D341Med (cell line): ENCODE measurements at places on chromosomes 2 and 18.
A peak's percentile ranks its signal among the peaks of the same experiment; 100 is the strongest.

GRCh38 chr2:119256582-119256921 lies 32.9 kb downstream of the STEAP3 start:
- no peak for DNase-seq

- DNase-seq = no peak
Measured at GRCh38 chr18:79460481-79461300, 65.0 kb downstream of the NFATC1 start.

DNA sequence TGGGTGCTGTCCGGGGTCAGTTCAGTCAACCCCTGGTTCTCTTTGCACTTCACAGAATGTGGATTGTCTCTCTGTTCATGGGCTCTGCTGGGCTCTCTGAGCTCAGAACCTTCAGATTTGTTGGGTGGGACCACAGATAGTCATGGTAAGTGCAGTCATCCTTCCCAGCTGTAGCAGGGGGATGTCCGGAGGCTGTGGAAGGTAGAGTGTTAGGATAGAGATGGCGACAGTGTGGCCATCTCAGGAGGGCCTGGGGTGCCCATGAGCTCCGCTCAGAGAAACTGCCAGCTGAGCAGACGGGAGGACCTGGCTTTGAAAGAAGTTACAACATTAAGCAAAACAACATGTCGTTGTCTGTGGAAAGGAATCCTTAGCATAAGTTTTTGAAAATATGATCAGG lies 149.8 kb downstream of the FAM210A start:
- no peak for DNase-seq

GRCh38 chr2:83578405-83578804 lies 880.7 kb downstream of the SUCLG1 start:
- no peak for DNase-seq

- DNase-seq = no peak
Measured at GRCh38 chr2:239159476-239159911, 241.3 kb downstream of the HDAC4 start.

DNA sequence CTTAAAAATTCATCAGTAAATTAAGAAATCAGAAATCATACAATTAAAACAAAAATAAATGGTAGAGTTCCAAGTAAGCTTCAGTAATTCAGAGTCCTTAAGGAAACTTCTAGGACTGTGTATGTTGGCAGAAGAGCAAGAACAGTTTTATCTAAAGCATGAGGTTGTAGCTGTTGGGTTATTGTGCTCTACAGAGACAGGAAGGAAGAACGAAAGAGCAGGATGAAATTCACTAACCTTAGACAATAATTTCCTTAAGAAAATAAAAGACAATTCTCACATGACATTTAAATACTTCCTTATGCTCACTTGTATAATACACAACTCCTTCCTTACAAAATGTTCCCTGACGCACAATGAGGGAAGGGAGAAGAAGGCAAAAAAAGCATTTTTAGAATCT lies 133.4 kb downstream of the STK39 start:
- DNase-seq = no peak

DNA sequence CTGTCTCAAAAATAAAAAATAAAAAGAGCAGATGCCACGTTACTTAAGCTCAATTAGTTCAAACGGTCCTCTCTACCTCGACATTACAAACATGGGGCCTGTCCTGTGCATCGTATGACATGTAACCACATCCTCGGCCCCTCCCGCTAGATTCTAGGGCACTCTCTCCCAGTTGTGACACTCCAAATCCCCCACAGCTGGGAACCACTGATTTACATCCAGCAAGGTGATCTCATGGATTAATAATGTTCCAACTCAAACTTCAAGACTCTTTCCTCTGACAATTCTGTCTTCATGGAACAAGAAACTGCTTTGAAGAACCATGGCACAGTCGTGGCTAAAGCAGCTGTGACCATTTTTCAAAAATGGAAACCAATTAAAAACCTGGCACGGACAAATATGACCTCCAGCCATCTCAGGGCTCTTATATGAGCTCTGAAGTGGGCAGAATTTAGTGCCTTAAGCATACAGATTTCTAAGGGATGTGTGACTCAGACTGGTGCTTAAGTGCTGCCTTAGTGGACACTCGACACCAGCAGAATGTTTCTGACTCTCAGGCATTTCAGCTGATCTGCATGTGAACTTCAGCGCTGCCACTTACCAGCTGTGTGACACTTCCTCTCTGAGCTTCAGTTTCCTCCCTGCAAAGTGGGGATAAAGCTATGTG lies 31.7 kb upstream of the ASAP2 start:
- DNase-seq = no peak

DNA sequence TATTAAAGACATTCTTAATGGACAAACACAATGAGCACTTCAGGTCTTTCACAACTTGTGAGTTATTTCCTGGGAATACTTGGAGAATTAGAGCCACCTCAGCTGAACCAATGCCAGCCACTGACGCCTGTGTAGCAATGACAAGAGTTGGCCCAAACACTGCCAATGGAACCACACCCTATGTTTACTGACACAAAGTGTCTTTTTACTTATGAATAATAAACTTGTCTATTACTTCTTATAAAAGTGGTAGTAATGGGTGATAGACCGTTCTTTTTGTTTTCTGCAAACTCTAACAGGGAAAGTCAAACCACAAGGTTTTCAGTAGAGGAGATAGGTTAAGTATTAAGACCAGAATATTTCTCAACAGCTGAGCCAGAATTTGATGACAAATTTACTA lies 12.5 kb upstream of the CHAC2 start:
- no peak for DNase-seq

DNA sequence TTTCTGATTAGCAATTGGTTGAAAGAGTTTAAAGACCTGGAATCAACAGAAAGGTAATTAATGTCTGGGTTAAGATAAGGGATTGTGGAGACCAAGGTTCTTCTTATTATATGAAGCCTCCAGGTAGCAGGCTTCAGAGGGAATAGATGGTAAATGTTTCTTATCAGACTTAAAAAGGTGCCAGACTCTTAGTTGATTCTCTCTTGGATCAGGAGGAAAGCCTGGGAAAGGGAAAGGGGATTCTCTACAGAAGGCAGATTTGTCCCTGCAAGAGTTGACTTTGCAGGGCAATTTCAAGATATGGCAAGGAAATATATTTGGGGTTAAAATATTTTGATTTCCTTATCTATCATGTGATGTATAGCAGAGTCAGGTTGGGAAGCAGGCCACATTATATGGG lies 153.1 kb upstream of the ARL4C start:
- DNase-seq = no peak

DNA sequence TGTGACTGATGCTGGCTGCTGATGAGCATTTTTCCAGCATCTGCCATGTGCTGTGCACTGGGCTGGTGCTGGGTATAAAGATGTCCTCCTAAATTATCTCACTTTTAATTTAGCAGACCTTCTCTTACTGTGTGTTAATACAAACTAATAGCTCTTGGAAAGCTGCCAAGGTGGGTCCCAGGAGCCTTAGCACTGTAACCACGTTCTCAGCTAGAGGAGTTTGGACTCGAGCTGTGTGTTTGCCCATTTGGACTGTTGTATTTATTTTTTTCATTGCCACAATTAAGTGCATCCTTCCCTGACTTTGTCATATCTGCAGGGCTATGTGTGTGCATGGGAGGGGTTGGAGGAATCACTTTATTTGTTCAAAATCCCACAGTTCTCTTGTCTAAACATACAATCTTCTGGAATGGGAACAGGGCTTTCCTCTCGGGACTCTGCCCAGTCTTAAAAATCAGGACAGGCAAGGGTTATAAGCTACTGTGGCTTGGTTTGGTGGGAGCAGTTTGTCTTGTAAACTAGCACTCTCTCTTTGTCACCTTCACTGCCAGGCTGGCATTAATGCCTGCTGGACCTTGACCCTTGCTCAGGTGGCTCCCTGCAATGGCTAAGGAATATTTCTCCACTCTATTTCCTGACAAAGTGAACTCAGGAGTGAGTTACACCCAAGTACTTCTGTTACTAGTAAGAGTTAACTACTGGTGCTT lies 129.7 kb upstream of the MGAT5 start:
- DNase-seq = peak; percentile 46

- no peak for DNase-seq
Measured at GRCh38 chr2:139684286-139684860, 904.2 kb upstream of the NXPH2 start.

GRCh38 chr2:189082376-189082975 lies 97.1 kb downstream of the COL5A2 start:
- no peak for DNase-seq

GRCh38 chr18:41128545-41128944 lies 826.5 kb upstream of the PIK3C3 start:
- no peak for DNase-seq

DNA sequence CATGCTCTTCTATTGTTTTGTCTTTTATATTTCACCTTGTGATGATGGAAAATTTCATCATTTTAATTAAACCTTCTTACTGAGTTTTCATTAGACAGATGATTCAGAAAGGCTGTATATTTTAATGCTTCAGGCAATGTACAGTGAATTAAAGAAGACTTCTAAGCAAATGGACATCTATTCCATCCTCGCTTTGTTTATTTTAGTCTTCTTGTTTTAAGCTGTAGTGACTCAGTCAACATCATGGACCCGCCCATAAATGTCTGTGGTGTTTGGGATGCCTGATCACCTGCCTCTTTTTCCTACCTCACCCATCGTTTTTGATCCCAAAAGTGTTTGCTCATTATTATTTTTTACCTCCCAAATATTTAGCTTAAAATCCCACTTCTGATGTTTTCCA lies 43.1 kb downstream of the KYNU start:
- DNase-seq = no peak

- DNase-seq = no peak
Measured at GRCh38 chr2:212945526-212945925, 205.9 kb downstream of the IKZF2 start.

DNA sequence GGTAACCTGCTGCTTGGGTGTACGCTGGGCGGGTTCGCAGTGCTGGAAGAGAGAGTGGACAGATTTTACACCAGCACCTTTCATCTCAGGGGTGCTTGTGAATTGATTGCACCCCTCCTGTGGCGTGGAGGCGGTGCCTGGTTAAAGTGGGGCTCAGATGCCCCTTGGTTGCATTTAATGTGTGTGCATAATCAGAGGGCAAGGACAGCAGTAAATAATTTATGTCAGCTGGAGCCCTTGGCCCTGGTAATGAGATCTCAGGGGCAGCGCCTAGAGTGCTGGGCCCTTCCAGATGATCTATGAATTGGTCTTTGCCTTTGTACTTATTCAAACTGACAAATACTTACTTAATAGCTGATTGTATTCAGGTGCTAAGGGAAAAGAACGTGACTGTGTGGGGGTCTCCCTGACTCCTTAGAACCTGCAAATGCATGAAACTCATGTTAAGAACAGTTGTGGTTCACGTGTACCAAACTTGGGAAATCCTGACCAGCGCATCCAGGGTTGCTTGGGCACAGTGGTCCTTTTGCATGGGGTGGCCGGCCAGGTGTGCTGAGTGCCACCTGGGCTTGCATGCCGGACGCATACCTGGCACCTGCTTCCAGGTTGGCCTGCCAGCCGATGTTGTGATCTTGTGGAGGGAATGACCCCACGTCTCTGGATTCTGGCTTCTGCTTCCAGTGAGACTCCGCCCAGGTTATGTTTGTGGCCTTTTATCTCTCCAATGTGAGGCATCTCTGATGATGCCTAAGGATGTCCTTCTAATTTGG lies 118.5 kb downstream of the AGAP1 start:
- DNase-seq = no peak

DNA sequence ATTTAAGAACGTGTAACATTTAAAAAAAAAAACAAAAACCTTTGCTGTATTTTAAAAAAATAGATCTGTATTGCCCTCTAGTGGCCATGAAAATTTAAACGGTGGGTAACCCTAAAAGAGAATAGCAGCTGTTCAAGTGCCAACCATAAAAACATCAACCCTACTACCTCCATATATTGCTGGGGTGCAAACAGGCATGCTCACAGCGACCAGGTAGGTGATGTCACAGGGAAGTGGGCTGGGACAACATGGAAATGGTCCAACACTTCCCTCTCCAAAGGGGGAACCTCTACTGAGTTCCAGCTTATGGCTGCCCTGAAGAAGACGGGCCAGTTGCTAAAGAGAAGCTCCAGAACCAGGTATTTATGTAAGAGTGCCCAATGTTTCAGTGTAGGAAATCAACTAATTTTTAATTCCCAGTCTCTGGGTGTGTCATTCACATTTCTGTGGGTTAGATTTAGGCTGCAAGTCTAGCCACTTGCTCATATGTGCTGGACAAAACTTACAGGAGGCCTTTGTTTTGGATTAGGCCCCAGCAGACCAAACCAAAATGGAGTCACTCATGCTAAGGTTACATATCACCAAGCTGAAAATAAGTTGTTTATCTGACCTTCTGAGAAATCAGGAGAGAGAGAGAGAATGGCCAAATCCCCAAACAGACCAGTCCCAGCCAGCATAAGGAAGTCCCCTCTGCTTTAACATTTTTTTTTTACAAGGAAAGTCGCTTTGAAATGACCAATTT lies 54.5 kb downstream of the SKA1 start:
- peak; percentile 48 for DNase-seq

- no peak for DNase-seq
Measured at GRCh38 chr2:126866451-126866850, 32.2 kb upstream of the TEX51 start.

- DNase-seq = no peak
Measured at GRCh38 chr2:238380785-238381184, 45.9 kb upstream of the ASB1 start.

GRCh38 chr2:6968319-6969100 lies 51.3 kb downstream of the RNF144A start:
- DNase-seq = no peak

- no peak for DNase-seq
Measured at GRCh38 chr2:31235504-31235902, 1.6 kb downstream of the EHD3 start.

GRCh38 chr2:50754514-50754913 lies 277.4 kb downstream of the NRXN1 start:
- no peak for DNase-seq

- DNase-seq = no peak
Measured at GRCh38 chr2:73366060-73366459, 19.6 kb upstream of the ALMS1 start.

DNA sequence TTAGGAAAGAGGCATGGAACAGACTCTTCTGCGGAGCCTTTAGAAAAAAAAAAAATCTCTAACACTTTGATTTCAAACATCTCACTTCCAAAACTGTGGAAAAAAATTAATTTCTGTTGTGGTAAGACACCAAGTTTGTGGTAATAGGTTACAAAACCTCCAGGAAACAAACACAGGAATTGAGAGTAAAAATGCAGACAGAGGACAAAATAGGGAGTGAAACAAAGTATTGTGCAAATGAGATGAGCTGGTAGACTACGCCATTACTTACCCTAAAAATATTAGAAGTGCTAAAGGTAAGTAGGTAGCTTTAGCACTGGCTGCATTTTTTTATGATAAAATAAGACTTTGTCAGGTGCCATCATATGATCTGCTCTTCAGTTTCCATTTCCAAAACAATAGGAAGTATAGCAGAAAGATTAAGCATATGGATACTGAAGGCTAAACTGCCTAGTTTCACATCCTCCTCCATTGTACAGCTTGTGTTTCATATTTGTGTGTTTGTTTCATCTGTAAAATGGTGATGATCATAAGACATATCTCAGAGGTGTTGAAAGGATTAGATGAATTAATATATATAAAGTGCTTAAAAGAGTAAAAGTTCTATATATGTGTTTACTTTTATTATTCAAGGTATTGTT lies 309.2 kb downstream of the NR4A2 start:
- no peak for DNase-seq

DNA sequence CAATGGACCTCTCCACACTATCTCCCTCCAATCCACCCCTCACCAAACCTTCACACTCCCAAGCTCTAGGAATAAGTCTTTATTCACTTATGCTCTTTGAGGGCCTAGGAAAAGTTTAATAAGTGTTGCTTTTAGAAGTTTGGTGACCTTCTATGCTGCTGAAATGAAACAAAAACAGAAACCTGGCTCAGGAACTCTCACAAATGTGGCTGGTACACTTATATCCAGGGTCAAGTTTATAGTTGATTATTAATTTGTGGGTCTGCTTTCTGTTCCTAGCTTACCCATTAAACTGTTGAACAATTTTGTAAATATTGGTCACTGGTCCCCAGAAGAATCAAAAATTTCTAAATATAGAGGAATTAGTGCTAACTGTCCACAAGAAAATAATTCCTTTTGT lies 14.2 kb upstream of the ANKRD44 start:
- no peak for DNase-seq
